ENCODE measurements at places on chromosomes 3 and 15.
A peak's percentile ranks its signal among the peaks of the same experiment; 100 is the strongest.

DNA sequence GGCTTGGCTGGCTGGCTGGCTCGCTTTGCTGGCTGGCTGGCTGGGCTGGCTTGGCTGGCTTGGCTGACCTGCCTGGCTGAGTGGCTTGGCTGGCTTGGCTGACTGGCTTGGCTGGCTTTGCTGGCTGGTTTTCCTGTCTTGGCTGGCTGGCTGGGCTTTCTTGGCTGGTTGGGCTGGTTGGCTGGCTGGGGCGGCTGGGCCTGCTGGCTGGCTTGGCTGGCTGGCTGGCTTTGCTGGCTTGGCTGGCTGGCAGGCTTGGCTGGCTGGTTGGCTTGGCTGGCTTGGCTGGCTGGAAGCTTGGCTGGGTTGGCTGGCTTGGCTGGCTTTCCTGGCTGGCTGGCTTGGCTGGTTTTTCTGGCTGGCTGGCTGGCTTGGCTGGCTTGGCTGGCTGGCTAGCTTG lies 435.6 kb downstream of the GOLGA6L6 start:
- no peak for DNase-seq

- no peak for DNase-seq
Measured at GRCh38 chr3:124557433-124558232, 172.6 kb upstream of the UMPS start.

- peak; percentile 27 for DNase-seq
Measured at GRCh38 chr3:105866656-105867653, 1.9 kb downstream of the CBLB start.

GRCh38 chr3:135513106-135514059 lies 452.1 kb upstream of the PPP2R3A start:
- peak; percentile 20 for DNase-seq

DNA sequence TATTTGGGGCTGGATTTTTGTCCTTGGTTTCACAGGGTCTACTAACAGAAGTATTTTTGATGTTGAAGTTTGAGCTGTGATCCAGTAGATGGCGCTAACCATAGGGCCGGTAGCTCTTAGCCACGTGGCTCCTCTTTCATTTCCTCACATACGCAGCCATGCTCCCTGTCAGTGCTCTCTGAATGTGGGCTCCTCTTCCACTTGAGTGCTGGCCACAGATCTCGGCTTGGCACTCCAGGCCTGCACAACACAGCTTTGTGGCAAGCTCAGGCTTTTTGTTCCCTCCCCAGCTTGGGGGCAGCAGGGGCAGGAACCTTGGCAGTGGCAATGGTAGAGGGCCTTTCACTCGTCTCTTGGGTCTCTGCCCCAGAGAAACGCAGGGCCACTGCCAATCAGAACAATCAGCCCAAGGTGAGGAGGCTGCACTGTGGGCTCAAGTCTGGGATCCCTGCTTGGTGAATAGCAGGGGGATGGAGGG lies 18.6 kb upstream of the DNAAF4 start:
- peak; percentile 77 for DNase-seq

DNA sequence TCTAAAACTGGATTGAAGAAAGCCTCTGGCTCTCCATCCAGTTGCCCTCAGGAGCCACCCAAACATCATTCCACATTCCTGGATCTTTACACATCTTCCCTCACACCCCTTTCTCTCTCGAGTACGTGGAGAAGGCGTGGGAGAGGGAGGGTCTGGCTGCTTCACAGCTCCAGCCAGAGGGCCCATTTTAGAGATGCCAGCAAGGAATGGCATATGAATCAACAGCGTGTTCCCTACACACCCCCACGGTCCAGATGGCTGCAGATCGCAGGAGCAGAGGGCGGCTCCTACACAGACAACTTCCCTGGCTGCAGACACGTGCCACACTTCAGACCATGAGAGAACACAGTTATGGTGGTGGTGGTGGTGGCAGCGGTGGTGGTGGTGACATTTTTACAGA lies 280.1 kb downstream of the ERC2 start:
- no peak for DNase-seq

GRCh38 chr15:99716540-99717095 lies 16.6 kb downstream of the LYSMD4 start:
- DNase-seq = no peak

- no peak for DNase-seq
Measured at GRCh38 chr3:178750639-178751300, 214.5 kb downstream of the KCNMB2 start.

DNA sequence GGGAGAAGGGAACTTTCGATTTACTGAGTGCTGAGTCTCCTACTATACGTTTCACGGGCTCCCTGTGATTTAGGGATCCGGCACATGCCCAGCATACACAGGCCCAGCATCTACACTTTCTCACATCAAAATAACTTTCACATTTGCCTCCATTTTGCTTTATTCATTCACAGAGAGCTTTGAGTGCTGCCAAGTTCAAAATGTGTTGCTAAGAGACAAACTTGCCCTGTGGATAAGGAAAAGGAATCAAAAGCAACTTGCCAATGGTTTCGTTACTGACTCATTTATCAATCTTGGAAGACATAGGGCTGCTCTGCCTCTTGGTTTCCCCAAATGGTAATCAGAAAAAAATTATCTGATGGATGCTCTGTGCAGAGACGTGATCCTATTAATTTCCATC lies 86.3 kb upstream of the LRRN1 start:
- DNase-seq = no peak

- DNase-seq = no peak
Measured at GRCh38 chr15:80183306-80183705, 30.5 kb downstream of the FAH start.

- DNase-seq = no peak
Measured at GRCh38 chr15:58388211-58388610, 43.6 kb upstream of the LIPC start.

DNA sequence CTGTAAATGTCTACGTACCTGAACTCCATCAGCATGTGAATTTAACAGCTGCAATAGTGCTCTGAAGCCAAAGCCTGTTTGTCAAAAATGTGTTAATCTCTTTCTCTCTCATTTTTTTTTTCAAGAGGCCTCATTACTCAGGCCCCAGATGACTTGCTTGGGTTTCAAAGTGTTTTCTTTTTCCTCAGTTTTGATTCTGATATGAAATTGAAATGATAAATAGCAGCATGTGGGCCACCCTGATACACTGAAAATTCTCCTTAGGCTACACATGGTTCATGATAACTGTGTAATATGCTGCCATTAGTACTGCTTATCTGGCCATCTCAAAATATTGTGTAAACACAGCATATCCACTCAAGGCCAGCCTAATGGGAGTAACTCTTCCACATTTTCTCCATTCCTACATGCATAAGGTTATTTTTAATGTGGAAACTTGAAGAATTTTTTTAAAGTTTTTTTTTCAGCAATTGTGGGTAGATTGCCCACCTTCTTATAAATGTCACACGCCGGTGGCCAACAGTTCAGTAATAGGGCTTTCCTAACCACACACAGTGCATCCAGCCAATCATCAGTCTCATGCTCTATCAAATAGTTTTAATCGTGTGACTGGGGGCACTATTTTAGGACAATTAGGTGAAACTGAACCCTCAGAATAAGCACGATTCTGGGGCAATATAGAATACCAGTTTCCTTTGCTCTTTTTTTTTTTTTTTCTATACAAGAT lies 13.1 kb upstream of the DENND4A start:
- DNase-seq = no peak

GRCh38 chr3:184240384-184241140 lies 8.2 kb downstream of the ALG3 start:
- peak; percentile 33 for DNase-seq

DNA sequence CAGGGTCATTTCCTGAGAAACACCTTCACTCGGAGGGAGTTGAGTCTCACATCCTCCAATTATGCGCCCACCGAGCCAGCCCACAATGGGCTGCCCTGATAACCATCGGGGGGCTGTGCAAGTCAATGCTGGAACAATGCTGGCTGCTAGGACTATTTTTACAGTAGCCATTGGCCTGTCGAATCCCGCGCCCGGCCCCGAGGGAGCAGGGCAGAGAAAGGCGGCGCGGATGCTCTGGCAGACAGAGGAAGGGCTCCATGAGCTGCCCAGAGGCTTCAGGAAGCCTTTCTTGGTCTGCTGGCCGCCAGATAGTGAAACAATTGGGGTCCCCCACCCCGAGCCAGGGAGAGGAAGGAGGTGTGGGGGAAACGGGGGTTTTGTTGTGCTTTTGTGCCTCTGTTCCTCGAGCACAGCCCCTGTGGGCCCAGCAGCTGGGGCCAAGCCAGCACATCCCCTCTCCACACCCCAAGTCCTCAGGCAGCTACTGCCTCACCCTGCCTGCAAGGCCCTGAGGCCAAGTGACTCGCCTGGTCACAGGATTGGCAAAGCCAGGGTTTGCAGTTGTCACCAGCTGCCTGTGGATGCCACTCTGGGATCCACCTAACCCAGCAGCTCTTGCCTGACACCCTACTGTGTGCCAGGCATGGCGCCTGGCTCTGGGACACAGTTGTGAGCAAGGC lies 39.0 kb downstream of the SLC6A6 start:
- DNase-seq = no peak

DNA sequence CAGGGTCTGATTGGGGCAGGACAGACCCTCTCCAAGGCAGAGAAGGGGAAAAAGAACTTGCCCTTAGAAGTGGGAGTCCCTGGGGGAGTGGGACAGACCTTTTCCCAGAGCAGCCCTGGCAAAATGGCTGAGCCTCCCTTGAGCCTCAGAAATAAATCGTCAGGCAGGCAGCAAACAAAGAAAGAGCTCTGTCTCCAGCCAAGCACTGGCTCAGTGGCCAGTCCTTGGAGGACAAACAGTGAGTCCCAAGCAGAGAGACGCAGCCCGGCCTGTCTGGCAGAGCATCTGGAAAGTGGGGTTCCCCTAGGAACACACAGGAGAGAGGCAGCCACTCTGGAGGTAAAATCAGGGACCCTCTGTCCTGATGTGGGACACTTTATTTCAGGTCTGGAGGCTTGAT lies 1.8 kb downstream of the SLC6A1 start:
- DNase-seq = no peak

- DNase-seq = peak; percentile 28
Measured at GRCh38 chr3:36457667-36458066, 77.4 kb downstream of the STAC start.

DNA sequence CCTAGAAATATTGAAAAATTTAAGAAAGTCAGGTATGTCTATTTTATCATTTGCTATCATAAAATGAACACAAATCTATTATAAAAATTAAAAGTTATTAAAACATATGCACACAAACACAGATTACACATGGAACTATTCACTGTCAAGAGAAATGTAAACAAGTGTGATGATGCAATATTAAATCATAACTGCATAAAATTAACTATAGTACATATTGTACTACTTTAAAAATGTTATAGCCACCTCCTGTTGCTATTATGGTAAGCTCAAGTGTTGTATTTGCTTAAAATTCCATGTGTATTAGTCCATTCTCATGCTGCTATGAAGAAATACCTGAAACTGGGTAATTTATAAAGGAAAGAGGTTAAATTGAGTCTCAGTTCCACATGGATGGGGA lies 54.7 kb upstream of the CMC1 start:
- DNase-seq = no peak

GRCh38 chr3:59040902-59041301 lies 8.9 kb downstream of the CFAP20DC start:
- DNase-seq = no peak

DNA sequence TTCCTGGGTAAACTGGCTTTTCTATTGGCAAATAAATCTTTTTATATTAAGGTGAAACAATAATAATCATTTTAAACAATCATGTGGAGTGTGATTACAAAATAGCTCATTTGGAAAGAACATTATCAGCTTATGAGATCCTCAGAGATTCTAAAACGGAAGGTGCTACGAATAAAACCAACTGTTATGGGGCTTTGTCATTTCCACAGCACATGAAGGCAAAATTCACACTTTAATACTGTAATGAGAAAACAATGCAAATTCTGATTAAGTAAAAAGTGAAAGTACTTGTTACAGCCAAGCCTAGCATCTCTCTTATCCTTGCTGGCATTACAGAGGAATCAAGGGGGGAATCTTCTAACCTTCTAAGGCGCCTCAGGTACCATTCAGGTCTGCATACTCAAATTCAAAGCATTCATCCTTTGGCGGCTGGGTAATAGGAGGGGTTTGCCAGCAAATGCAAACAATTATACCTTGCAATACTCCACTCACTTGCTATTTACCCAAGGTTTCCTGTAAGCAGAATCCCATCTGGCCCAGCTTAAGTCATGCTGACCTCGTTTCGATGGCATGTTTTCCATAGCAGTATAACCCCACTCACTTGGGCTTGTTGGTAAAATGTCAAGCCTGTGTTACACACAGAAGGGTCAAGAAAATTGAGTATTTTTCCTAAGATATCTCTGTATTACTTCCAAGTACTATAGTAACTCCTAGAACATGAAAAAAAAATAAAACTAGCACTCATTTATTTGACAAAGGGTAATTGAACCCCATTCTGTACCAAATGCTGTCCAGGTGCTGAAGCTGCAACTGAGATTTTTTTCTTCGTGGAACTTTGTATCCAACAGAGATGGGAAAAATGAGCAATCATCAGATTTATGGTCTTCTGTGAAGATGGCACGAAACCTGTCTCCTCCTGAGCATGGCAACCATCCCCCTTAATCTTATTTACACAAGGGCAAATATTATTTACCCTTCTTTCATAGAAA lies 183.7 kb upstream of the LMCD1 start:
- no peak for DNase-seq

- no peak for DNase-seq
Measured at GRCh38 chr3:198021320-198021719, 61.3 kb downstream of the LMLN start.

- DNase-seq = no peak
Measured at GRCh38 chr3:59978979-59979378, 929.2 kb upstream of the CFAP20DC start.

- DNase-seq = no peak
Measured at GRCh38 chr3:31378231-31378630, 154.5 kb upstream of the STT3B start.

DNA sequence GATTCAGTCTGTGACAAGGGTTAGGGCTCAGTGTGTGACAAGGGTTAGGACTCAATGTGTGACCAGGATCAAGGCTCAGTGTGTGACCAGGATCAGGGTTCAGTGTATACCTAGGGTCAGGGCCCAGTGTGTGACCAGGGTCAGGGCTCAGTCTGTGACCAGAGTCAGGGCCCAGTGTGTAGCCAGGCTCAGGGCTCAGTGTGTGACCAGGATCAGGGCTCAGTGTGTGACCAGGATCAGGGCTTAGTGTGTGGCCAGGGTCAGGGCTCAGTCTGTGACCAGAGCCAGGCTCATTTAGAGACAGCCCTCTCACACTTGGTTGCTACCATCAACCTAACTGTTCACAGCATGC lies 24.2 kb downstream of the LOXL1 start:
- DNase-seq = no peak

- DNase-seq = no peak
Measured at GRCh38 chr3:149160754-149161300, 31.4 kb downstream of the HPS3 start.

DNA sequence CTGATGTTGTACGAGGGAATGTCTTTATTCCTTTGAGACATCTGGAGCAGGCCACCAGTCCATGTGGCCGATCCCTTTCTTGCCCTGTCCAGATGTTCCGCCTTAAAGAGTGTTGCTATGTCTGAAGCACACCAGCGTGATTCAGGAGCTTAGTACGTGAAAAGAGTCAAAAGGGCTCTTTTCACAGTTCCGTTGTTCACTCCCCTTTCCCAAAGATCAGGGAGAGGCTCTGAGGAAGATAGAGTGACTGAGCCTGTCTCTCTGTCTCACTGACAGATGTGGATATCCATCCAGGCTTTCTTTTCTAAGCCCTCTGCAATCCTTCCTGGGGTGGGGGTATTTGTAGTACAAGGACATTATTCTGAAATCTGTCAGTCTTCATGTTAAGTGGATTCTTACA lies 262.5 kb upstream of the LRTM1 start:
- no peak for DNase-seq

Data from MV-4-11 (cell line).